ENCODE measurements at places on chromosomes 1 and 21. TPM values are rescaled to one million over a fixed set of nuclear protein-coding genes. Genes with fewer than 3 reads are reported as not detected.

Gene OR2L5
- total RNA-seq = not detected

Gene INTS3
- total RNA-seq = 17.2 TPM

Gene TP73
- 2.2 TPM for total RNA-seq

DNA sequence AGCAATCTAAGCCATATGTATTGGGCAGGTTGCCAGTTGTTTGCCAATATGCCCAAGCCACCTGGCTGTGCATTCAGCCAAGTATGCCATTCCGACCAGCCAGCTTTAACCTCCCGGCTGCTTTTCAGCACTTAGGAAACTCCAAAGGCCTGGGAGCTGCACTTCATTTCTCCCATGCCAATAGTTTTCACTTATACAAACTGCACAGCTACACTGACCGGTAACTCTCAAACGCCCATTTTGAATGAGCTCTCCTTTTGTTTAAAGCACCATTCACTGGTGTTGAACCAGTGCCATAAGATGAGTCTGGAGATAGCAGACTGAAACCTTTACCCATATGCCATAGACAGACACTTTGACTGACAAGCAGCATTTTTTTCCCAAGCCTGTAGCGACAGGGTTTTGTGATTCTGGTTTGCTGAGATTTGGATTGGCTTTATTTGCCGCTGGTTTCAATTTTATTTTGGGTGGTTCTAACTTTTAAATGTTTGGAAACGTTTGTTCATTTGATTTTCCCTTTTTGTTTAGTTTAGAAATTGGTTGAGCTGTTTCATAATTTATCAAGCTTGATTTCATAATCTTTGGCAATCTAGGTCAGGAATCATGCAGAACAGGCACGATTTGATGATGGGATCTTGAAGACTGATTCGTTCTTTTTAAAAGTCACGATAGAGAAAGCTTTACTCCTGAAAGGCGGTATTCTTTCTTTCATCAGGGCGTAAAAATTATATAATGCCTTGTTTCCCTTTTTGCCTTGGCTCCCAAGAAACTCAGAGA lies 144.6 kb downstream of the NFIA start:
- no peaks in the 10 kb centered on the region for H3K36me3 ChIP-seq
- DNase-seq = no peak
- no peaks in the 10 kb centered on the region for H3K4me1 ChIP-seq
- H3K27ac ChIP-seq = no peak overlapping the region

Gene TNFRSF4
- not detected for total RNA-seq

GRCh38 chr1:231681006-231681405 lies 54.4 kb downstream of the DISC1 start:
- H3K36me3 ChIP-seq = no peaks in the 10 kb centered on the region
- H3K27ac ChIP-seq = no peak overlapping the region
- no peak overlapping the region for H3K4me3 ChIP-seq
- no peaks in the 10 kb centered on the region for H3K27me3 ChIP-seq

GRCh38 chr1:181295217-181295616 lies 188.1 kb upstream of the CACNA1E start:
- no peak overlapping the region for H3K4me3 ChIP-seq
- no peaks in the 10 kb centered on the region for H3K4me1 ChIP-seq
- no peaks in the 10 kb centered on the region for H3K27me3 ChIP-seq
- H3K36me3 ChIP-seq = no peaks in the 10 kb centered on the region
- H3K27ac ChIP-seq = no peak overlapping the region
